ENCODE measurements at places on chromosomes 12 and 14.

- DNase-seq, result no peak
Observed at GRCh38 chr12:13631873-13632272, 349.5 kb downstream of the GRIN2B start.

GRCh38 chr12:169528-170370, 44.2 kb downstream of the SLC6A12 start:
- no peak for DNase-seq

DNA sequence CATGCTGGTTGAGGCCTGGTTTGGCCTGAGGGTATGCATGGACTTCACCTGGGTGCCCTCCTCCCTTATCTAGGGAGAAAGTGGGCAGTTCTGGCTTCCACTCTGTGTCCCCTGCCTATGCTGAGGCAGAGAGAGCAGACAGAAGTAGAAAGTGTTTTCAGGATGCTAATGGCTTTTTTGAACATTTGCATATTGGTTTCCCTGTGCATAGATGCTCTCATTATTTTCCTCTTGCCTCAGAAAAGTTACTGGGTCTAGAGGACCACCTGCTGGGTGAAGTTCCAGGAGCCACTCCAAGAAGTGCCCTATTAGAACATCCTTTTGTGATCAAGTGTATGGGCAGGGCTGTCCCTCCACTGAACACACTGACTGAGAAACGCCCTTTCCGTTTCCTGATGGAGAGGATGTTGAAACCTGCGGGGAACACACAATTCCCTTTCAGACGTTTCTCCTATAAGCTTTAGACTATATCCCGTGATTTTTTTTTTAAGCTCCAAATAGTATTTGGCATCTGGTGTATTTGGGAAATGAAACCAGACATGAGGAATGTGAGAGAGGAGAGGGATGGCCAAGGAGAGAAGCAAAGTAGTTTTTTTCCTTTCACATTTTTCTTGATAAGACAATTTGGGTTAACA, 66.6 kb downstream of the DAAM1 start:
- DNase-seq, result no peak

DNA sequence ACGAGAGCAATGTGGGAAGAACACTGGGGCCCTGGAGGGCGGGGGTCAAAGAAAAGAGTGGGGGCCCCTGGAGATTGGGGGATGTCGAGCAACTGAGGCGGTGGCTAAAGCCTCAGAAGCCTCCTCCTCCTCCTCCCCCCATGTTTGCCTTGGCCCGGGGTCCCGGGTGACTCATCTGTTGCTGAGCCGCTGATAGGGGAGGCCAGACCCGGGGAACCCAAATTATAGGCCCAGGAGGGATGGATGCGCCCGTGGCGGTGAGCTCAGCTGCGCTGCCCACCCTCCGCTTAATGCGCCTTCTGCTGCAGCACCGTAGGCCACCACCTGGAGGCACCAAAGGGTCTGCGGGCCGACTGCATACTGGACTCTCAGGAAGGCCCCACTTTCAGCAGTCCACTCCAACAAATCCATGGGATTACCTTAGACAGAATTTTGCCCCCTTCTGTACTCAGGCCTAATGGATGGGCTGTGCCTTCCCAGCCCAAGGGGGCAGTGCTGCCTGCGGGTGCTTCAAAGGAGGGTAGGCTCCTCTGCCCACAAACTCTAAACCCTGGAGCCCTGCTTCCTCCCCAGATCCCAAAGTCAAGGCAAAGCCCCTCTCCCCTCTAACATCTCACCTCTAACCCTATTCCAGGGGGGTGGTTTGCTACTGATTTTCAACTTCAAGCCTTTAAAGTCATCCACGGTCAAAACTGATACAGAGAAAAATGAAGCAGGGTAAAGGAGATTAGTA, 2.6 kb upstream of the WNT10B start:
- DNase-seq, result peak; percentile 47

- DNase-seq, result no peak
Observed at GRCh38 chr12:55713721-55714120, 2.1 kb upstream of the BLOC1S1 start.

All from activated CD4-positive, alpha-beta T cell treated with anti-CD3 and anti-CD28 coated beads, Interleukin-2, Interleukin-6, amounts not matched to agents 100 ng/mL and 50 ng/mL, durations not matched to agents 16 hours and 8 hours (primary cell).